ENCODE measurements at places on chromosomes 11 and 22.

GRCh38 chr22:45429424-45429823, 15.9 kb downstream of the RIBC2 start:
- no peak for DNase-seq

DNA sequence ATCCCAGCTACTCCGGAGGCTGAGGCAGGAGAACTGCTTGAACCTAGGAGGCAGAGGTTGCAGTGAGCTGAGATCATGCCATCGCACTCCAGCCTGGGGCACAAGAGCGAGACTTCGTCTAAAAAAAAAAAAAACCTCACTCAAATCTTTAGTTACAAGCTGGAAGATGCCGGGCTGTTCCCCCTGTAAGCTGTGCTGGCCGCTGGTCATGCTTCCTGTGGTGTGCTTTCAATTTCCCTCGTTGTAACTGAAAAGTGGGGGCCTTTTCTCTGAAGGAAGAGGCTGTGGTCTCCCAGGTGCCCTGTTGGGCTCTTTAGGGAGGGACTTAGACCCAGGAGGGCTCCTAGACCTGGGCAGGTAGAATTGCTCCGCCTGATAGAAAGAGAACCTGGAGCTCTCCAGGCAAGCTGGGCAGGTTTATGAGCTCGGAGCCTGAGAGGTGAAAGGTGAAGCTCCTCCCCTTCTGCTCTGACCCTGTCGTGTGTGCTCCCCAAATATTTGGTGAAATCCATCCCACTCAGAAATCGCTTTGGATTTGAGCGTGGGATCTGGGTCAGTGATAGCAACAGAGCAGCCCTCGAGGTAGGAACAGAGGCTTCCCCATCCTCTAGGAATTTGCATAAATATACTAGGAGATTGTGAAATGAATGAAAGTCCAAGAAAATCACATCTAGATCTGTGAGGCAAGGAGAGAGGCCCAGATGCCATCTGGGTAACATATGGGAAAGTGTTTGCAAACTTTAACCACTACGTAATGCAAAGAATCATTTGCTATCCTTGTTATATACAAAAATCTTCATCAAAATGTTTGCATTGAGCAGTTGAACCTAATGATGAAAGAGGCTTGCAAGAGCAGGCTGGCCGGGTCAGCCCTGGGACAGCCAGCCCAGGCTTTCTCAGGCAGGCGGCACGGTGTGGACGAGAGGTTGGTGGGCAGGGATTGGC, 154.3 kb downstream of the FBXO7 start:
- no peak for DNase-seq

- no peak for DNase-seq
Observed at GRCh38 chr22:25028841-25029141, 76.3 kb downstream of the KIAA1671 start.

GRCh38 chr22:37179622-37180420, 8.2 kb downstream of the C1QTNF6 start:
- DNase-seq, result no peak

DNA sequence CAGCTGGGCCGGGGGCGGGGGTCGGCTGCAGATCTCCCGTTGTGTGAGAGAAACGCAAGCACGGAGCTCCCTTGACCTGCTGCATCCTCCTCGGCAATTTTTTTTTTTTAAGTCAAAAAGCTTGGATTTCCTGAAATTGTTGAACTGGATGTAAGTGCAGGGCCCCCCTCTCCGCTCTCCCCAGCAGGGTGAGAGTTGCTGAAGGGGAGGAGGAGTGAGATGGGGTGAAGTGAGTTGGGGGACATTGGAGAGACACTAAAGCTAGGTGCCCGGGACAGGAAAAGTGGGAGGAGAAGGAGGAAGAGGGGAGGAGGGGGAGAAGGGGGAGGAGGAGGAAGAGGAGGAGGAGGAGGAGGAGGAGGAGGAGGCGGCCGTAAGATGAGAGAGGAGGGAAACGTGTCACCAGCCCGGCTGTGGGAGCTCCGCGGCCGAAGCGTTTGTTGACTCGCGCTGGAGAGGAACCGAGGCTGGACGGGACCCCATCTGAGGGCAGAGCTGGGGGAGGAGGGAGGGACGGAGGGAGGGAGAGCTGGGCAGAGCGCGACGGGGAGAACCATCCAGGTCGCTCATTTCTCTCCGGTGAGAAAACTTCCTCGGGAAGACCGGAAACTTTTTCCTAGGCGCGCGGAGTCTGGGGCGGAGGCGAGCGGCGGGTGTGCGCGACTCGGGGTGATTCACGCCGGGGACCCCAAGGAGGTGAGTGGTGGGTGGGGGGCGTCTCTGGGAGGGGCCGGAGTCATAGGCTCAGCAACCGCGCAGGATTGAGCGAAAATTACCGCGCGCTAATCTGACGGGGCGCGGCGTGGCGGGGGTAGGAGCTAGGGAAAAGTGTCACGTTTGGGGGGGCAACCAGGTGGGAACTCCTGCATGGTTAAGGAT, 80.2 kb downstream of the PRR5L start:
- DNase-seq, result no peak

GRCh38 chr11:33696411-33696810, 4.2 kb downstream of the C11orf91 start:
- DNase-seq, result no peak

DNA sequence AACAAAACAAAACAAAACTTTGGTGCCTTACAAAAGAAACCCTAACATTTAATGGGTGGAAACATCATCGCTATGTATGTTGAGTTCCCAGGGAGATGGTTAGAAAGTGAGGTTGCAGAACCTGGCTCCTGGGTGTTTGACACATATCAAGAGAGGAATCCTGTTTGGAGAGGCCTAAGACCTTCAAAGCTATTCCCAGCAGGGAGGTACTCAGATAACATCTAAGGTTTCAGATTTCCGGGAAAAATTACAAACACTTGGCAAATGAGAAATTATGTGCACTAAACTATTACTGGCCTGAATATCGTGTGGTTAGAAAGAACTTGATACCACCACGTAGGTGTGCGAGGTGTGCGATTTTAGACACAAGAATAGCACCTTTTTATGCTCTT, 18.5 kb downstream of the TRIM5 start:
- DNase-seq, result no peak

- DNase-seq, result no peak
Observed at GRCh38 chr11:48013269-48013901, 33.0 kb downstream of the PTPRJ start.

DNA sequence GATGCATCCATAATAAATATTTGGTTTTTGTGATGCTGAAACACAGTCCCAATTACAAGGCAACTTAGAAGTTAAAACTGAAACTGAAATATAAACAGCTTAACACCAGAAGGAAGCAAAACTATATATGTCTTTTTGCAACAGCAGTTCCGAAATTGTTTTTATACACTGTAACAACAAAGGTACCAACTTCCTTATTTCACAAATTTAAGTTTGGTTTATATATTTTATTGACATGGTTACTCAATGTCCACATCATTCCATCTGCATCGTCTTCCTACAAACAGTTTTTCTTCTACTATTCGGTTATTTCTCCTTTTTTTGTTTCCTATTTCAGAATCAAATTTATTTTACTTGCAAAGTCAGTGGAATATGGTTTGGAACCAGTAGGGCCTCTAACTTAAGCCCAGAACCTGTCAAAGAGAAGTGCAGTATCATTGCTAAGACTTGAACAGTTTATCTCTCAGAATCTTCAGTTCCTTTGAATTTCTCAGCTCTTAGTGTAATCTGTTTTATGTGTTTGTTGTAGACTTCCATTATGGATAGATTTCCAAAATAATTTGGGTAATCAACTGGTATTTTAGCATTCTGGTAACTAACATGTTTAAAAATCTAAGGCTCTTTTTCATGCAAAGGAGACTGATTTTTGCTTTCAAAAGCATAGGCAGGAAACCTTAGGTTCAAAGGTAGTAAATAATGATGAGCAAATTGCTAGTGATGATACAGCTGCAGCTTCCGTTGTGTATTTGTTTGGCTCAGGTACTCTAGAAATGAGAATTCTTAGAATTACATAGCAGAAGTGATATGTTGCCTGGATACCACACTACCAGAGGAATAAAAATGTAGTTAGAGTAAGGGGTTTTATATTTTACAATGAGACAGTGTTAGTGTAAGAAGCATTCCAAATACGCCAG, 8.2 kb upstream of the HSPA8 start:
- DNase-seq, result no peak

DNA sequence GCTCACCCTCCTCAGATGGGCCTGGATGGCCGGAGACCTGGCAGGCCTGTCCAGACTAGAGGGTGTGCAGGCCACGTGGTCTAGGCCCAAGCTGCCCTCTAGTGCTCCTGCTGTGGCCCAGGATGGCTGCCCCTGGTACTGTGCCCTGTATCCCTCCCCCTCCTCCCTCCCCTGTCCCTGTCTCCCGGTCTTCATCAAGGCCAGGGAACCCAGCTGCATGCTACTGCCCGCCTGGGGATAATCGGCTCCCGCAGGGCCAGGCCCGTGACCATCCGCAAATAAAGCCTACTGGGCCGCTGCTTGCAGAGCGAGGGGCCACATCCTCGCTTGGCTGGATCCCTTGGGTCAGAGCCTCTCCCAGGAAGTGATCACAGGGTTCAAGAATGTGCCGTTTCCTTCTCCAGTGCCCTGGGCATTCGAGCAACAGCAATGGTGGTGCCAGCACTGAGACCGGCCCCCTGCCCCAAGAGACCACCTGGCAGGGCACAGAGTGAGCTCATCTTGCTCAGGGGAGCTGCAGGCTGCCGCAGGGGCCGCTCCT, 51.1 kb downstream of the WNT7B start:
- no peak for DNase-seq

GRCh38 chr11:24046731-24047130, 450.1 kb upstream of the LUZP2 start:
- DNase-seq, result no peak

DNA sequence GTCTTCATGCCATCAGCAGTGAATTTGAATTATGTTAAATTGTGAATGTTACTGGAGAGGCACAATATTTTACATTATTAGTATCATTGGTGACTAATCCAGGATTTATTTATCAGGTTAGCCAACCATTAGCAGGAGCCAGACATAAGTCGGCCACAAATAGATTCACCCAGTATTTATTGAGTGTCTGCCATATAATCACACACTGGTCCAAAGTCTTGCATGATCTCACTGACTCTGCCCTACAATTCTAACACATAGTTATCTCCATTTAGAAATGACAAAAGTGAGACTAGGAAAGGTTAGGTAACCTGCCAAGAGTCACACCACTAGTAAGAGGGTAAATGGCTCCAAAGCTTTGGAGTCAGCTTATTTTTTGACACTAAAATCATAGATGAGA, 179.6 kb downstream of the BLID start:
- DNase-seq, result no peak

GRCh38 chr11:14645015-14645912, 1.7 kb downstream of the PDE3B start:
- no peak for DNase-seq

- DNase-seq, result no peak
Observed at GRCh38 chr11:111909378-111909777, 2.2 kb downstream of the CRYAB start.

DNA sequence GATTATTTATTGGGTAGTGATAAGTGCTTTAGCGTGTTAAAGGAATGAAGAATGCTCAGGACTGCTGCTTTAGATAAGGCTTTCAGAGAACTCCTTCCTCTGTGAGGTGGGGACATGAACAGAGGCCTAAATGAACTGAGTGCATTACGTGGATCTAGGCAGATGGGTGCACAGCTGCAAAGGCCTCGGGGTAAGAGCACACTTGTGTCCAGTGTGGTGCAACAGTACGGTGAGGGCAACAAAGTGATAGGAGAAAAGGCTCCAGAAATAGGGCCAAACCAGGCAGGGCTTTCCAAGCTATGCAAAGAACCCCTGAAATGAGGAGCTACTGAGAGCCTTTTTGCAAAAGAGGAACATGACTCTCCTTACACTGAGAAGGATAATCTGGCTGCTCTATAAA, 45.3 kb upstream of the ARHGAP32 start:
- no peak for DNase-seq

DNA sequence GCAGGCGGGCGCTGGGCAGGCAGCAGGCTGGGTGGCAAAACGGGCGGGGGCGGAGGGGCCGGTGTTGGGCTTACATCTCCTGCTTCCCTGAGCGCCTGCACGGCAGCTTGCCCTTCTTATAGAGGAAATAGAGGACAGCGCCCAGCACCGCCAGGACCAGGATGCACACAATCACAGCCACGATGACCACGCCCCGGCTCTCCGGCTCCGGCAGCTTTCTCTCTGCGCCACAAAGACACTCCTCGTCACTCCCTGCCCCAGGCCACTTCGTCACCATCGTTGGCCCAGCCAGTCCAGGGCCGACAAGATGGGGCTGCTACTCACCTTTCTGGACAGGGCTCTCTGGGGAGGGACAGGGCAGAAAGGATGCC, 6.3 kb downstream of the MCAM start:
- no peak for DNase-seq

- no peak for DNase-seq
Observed at GRCh38 chr11:57094181-57094935, 87.4 kb upstream of the LRRC55 start.

DNA sequence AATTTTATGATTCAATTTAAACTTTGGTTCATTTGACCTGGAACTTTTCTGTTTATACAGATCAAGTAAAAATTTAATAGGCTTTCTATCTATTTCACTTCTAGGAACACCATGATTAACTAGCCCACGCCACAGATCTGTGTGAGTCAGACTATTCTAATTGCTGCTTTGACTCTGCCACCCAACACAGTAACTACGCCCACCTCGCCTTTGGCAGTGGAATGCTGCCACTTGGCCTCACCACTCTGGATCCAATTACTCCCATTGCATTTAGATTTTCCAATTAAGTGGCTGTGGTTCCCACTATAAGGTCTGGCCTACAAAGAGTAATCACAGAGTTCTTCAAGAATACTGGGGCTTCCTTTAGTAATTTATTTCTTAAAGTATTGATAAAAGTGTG, 46.6 kb upstream of the LIN7C start:
- DNase-seq, result no peak

GRCh38 chr22:34294476-34294875, 374.2 kb upstream of the LARGE1 start:
- no peak for DNase-seq

DNA sequence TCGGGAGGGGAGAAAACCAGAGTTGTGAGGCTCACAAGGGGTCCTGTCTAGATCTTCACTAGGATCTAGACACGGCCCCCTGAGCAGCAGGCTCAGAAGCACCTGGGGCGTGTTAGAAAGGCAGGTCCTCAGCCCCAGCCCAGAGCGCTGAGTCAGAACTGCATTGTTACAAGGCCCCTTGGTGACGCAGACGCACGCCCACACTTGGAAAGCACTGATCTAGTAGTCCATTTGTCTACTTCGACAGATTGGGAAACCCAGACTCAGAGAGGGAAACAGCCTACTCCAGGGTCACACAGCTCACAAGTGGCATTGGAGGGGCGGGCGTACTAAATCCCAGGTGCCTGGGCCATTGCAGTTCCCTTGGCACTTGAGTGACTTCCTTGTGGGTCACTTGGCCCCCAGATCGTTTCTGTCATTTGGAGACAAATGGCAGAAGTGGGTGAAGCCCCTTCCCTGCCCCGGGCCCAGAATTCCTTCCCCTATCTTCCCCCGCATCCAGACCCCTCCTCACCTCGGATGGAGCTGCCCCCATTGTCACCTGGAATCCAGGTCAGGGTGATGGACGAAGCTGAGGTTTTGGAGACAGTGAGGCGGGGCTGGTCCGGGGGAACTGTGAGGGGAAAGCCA, 110.8 kb downstream of the CEP164 start:
- no peak for DNase-seq

- peak; percentile 41 for DNase-seq
Observed at GRCh38 chr11:72584293-72584938, 89.8 kb downstream of the PDE2A start.

- no peak for DNase-seq
Observed at GRCh38 chr11:66619080-66619554, 2.7 kb downstream of the RBM14 start.
